ENCODE measurements at places on chromosomes 2 and 18.

- no peak for DNase-seq
Measured at GRCh38 chr2:84126084-84126483, 333.0 kb downstream of the SUCLG1 start.

- DNase-seq = no peak
Measured at GRCh38 chr2:151789055-151789834, 39.0 kb downstream of the ARL5A start.

DNA sequence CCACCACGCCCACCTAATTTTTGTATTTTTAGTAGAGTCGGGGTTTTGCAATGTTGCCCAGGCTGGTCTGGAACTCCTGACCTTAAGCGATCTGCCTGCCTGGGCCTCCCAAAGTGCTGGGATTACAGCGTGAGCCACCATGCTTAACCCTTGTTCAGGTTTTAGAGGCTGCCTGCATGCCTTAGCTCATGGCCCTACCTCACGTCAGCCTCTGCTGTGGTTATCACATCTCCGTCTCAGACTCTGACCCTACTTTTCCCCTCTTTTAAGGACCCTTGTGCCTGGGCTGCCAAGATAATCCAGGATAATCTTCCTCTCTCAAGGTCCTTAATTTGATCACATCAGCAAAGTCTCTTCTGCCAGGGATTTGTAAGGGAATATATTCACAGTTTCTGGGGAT is 98.2 kb upstream of the PMAIP1 start:
- DNase-seq = no peak

DNA sequence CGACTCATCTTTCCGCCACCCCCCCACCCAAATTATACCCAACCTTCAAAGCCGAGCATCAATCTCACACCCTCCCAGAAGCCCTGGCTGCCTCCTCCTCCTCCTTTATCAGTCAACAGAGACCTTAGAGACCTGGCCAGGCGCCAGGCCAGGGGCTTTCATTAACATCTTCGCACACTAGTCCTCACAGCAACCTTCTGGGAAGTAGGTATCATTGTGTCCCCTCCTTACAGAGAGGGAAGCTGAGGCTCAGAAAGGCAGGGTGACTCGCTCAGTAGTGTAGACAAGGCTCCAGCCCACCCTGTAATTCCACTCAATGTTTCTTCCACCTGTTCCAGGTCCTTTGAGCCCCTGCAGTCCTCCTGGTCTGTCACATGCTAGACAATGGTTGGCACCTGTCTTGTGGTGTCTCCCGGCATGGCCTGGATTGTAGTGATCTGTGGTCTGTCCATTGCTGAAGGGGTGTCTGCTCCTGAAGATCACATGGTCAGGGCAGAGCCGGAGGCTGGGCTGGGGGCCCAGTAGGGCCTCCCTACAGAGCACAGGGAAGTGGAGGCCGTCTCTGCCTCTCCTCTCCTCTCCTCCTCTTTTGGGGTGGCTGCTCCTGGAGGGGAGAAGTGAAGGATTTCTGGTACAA is 36.0 kb downstream of the KLHL29 start:
- no peak for DNase-seq

DNA sequence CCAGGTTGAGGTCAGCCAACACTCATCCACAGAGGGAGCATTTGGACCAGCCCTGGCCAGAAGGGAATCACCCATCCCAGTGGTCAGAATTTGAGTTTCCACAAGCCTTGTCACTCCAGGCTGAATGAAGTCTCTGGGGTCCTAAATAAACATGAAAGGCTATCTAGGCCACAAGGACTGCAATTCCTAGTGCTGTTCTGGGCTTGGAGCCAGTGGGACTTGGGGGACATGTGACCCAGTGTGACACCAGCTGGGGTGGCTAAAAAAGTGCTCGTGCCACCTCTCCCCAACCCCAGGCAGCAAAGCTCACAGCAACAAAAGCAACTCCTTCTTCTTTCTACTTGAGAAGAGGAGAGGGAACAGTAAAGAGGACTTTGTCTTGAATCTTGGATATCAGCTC is 91.7 kb downstream of the MDH1 start:
- DNase-seq = no peak

GRCh38 chr2:65504814-65505697 is 72.7 kb upstream of the SPRED2 start:
- no peak for DNase-seq

DNA sequence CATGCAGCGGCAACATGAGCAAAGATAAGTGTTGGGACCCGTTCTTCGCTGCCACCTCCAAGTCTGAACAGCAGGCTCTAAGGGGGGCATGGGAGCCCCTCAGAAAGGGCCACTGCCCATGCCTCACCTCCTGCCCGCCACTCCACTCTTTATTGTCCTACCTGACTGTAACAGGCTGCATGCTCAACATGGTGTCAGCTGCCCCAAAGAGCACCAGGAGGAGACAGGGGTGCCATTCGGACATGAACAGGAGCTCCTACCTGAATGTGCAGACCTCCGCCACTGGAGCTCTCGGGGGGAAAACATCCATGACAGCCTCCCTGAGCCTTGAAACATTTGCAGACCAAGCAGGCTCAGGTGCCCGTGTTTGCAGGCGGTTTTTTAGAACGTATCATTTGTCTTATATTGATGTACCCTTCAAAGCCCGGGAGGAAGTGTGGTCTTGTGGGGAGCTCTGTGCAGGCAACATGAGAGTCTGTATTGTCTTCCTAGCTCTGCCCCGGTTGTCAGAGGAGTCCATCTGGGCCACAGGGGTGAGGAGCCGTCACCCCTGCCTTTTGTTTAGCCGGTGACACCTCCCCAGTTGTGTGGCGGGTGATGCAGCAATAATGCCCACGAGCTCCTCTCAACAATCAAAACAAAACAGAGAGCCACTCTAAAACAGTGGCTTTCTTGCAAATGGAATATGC is 35.1 kb upstream of the CD8A start:
- DNase-seq = no peak

DNA sequence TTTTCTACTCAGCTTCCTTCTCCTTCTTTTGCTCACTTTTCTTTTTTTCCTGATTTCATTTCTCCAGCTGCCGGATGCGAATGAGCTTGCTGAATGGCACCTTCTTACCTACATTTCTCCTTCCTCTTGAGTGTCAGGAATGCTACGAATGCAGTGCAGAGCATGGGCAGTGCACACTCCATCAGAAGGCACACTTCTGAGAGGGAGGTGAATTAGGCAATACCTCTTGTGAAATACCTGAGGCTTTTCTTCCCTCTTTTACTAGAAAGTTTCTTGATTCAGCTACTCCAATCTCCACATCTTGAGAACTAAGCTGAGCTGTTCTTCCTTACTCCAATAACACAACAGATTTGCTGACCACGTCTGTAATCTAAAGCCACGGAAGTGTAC is 51.1 kb downstream of the PLEKHM3 start:
- DNase-seq = no peak

GRCh38 chr2:37795938-37796337 is 124.5 kb upstream of the CDC42EP3 start:
- peak; percentile 97 for DNase-seq

DNA sequence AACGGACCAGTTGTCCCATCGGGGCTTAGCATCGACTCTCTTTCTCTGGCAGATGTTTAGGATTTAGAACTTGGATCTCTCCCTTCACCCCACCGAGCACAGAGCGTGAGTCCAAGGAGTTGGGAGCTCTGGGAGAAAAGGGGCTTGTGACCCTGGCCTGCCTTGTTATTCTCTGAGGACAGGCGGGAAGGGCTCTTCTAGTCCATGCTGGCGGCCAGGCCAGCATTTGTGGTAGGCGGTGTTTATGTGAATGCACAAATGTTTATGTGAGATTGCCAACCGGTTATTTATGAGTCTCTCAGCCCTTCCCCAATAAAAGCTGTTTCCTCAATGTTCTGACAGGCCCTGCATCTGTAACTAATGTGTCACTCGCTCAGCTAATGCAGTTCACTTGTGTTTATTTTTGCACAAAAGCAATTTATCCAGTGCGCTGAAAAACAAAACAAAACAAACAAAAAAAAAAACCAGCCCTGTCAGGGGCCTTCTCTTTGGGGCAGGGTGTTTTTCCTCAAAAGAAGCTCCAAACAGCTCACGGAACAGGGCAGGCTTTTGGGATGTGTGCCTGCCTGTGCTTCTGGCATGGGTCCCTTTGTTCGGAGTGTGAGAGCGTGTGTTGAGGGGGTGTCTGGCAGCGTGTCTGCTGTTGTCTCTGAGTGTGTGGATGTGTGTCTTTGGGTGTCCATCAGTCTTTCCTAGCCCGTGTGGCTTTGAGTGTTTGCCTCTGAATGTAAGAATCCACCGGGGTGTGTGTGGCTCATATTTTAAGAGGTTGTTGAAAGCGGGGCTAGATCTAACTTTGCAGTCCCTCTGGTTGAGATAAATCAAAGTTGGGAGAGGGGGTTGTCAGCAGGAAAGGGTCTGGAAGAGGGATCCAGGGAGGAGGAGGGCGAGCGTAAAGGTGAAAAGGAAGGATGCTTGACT is 52.8 kb upstream of the HAAO start:
- DNase-seq = peak; percentile 59

DNA sequence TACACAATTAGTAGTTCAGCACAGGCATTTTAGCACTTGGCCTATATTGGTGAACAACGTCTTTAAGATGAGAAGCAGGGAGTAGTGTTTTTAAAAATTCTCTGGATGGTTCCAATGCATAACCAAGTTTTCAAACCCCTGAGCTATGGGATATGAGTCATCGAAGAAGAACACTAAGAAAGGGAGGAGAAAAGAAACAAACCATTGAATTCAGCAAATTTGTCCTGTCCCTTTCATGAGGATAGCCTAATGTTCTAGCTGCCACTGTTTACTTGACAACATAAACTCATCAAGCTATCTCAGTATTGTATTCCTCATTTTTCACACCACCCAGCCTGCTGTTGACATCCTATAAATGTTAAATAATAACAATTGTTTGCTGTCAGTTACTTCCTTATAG is 158.0 kb downstream of the BARD1 start:
- DNase-seq = peak; percentile 12

GRCh38 chr2:68469935-68470334 is 2.5 kb downstream of the APLF start:
- no peak for DNase-seq

DNA sequence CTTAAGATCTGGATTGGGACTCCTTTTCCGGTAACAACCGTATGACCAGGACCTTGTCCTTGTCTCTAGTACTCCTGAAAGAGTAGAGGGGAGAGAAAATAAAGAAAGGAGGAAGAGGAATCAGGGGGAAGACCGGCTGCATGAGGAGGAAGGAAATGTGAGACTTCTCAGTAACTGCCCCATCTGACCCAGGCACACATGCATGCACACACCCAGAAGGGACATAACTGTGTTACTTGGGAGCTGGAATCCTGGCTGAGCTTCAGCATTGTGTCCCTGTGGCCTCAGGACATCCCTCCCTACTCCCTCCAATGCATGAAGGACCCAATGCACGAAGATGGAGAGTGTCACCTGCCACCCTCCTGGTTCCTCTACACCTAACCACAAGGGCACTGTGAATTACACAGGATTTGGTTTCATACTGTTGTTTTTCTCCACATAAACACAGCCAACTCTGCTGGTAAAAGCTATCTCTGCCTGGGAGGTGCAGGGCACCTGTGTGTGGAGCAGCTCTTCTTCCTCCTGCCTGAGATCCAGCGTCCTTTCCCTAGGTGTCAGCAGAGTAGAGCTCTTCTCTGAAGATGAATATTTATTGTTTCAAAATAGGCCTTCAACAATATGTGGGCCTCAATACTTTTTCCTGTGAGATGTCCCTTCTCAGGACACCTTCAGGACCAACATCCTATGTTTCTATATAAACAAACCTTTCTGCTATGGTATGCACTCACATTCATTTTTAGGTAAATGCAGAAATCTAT is 574.1 kb upstream of the ID2 start:
- DNase-seq = no peak

DNA sequence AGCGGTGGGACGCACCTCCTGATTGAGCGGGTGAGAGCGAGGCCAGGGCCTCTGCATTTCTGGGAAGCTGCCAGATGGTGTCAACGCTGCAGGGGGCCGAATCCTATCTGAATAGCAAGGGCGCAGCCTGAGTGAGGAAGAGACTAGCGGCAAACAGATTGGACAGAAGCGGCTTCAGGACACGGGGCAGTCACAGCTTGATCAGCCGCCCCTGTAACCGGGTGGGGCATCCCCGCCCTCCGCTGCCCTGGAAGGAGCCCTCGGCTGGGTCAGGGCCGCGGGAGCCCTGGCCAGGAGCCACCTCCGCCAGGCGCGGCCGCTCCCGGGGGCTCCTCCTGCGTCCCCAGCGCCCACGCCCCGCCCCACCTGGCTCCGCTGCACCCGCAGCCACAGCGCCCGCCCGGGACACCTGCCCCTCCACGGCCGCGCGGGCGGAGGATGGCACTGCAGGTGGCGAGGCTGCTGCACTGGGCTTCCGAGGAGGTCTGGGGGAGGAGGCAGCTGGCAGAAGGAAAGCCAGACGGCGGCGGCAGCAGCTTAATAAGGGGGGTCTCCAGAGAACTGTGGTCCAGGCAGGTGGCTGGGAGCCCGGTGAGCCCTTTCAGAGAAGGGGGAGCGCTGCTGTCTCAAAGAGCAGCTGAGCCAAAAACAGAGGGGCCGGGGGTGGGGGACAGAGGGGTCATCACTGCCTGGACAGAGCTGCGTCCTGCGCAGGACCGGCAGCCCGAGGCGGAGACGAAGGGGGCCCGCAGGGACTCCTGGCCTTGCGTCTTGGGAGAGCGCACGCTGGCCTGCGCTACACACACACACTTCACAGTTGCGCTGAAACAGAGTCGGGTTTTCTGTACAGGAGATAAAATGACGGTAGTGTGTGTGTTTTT is 18.8 kb upstream of the SOX11 start:
- no peak for DNase-seq

- DNase-seq = no peak
Measured at GRCh38 chr2:54866868-54867267, 143.4 kb downstream of the EML6 start.

GRCh38 chr2:136666-137065 is 90.4 kb upstream of the FAM110C start:
- DNase-seq = no peak

DNA sequence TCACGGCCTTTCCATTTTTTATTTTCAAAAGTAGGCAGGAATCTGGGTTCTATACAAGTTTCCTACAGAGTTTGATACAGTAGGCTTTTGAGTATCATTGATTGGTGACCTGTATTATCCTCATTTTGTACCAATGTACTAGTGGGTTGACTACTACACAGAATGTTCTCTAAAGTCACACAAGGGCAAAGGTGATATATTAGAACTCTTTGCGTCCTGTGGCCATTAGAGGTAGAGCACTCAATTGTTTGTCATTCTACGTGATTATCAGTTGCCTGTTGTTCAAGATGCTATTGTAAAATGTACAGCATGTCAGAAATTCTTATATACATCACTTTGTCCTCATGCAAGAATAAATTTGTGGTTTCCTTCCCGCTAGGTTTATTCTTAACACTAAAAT is 24.8 kb downstream of the WDR75 start:
- DNase-seq = no peak

GRCh38 chr18:79580498-79581171 is 99.0 kb upstream of the CTDP1 start:
- DNase-seq = no peak
